Activated gamma-delta T cell treated with anti-CD3 and anti-CD28 coated beads, Interleukin-2, amount 50 U/mL, for 16 hours (primary cell): ENCODE measurements at places on chromosomes 7 and 10.

GRCh38 chr10:131070856-131071255 lies 240.7 kb downstream of the TCERG1L start:
- DNase-seq, result no peak

GRCh38 chr7:131147604-131148003 lies 180.1 kb upstream of the MKLN1 start:
- no peak for DNase-seq

GRCh38 chr7:152869677-152870051 lies 110.1 kb downstream of the ACTR3B start:
- DNase-seq, result no peak

- no peak for DNase-seq
Observed at GRCh38 chr10:95480102-95480900, 80.9 kb downstream of the SORBS1 start.

GRCh38 chr7:23299770-23300300 lies 696 bp downstream of the MALSU1 start:
- no peak for DNase-seq

DNA sequence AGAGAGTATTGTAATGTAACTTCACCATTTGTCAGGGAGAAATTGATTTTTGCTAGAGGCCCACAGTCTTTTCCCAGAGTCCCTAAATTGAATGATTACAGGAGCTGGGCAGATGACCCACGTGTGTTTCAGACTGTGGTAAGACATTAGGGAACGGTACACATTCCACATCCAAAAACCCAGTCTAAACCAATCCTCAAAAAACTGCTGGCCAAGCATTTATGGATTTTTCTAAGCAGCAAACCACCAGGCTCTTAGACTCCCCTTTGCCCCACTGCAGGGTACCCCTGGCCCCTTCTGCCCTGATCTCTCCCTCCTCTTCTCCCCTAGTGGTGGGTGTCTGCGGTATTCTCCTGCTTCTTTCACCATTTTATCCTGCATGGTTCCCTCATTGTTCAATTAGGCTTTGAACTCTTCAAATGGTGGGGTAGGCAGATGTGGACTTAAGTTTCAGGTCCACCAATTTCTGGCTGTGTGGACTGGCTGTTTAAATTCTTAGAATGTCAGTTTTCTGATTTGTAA lies 135.5 kb upstream of the SORCS3 start:
- DNase-seq, result no peak

- no peak for DNase-seq
Observed at GRCh38 chr7:80830584-80831285, 88.1 kb downstream of the SEMA3C start.

- DNase-seq, result no peak
Observed at GRCh38 chr10:57898231-57898630, 369.5 kb downstream of the IPMK start.

GRCh38 chr7:34904987-34905386 lies 132.3 kb downstream of the DPY19L1 start:
- DNase-seq, result no peak

DNA sequence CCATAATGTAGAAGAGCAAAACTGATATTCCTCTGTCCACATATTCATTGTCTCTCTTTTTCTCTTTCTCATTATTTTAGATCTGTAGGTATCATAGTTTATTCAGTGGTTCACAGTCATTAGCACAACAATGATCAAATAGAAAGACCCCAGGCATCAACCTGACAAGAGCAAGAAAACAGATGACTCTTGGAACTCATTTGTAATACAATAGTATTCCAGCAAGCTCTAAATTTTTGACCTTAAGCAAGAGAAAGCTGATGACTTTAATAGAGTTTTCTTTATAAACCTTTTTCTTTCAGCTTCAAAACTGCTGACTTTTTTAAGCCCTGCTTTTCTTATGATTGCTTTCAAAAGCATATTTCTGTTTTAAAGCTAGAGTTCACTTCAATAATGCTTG lies 507.5 kb upstream of the SORCS1 start:
- no peak for DNase-seq

DNA sequence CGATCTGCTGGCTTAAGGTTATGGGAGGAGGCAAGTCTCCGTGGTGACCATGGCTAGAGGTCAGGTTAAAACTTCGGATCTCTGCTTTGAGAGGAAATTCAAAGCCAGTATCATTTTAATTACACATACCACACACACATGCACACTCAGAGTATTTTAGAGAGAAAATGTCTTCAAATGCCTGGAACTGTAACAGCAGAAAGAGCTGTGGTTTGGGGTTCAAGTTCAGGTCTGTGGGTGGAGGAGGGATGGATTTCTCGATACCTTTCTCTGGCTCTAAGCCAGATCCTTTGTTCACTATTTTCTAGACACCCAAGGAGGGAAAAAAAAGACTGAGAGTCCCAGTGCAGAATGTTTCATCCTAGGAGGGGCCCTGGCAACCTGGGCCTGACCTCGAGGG lies 32.5 kb downstream of the ARL3 start:
- DNase-seq, result no peak

GRCh38 chr10:71697938-71698709 lies 21.5 kb downstream of the C10orf105 start:
- DNase-seq, result peak; percentile 54

GRCh38 chr7:118179191-118179590 lies 4.8 kb upstream of the LSM8 start:
- DNase-seq, result no peak

- no peak for DNase-seq
Observed at GRCh38 chr7:157432541-157432956, 95.7 kb downstream of the DNAJB6 start.

GRCh38 chr7:121138262-121138933 lies 149.9 kb downstream of the CPED1 start:
- no peak for DNase-seq

- no peak for DNase-seq
Observed at GRCh38 chr7:128734890-128735289, 4.3 kb upstream of the CALU start.

DNA sequence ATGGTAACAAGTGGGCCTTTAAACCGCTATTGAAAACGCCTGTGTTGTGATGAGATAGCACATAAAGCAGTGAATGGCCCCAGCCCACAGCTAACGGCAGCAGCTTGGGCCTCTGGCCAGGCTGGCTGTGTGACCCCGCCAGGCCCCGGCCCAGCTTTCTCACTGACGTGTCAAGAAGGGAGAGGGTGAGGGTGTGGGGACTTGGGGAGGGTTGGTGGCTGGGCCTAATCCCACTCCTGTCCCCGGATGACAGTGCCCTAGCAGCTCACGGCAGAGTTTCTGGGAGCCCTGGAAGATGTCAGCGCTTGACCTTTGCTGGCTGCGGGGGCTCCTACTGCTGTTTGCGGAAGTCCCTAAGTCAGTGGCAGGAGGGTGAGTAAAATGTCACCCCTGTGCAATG lies 88.9 kb upstream of the SHH start:
- no peak for DNase-seq

DNA sequence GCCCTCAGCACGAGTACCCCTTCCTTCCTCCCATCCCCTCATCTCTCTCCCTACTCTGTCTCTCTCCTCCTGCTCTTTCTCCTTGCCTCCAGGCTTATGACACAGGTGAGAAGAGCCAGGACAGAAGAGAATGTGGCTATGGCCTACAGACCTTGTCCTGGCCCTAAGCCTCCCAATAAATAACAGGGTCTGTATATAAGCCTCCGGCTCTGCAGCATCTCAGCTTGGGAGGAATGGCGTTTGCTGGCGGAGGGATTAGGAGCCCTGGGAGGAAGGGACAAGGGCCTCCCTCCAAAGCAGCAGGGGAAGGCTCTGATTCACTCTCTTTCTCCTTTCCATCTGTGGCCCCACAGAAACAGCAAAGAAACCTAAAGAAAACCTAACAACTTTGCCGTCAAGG lies 45.8 kb downstream of the COL13A1 start:
- no peak for DNase-seq

GRCh38 chr7:142999793-143000192 lies 27.1 kb downstream of the OR9A2 start:
- no peak for DNase-seq

- no peak for DNase-seq
Observed at GRCh38 chr10:101585841-101586240, 2.2 kb downstream of the POLL start.

DNA sequence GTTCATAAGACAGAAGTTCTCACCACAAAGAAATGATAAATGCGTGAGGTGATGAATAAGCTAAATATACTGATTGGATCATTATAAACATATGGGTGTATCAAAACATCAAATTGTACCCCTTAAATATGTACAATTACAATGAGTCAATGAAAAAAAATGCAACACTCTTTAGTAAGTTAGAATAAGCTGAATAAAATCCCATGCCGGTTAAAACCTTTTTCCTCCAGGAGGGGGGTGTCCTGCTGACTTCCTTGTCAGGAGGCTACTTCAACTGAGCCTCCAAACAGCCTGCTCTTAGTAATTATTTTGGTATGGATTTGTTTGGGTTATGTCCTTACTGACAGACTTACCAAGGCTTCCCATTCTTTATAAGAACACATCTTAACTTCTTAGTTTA lies 649.1 kb downstream of the INHBA start:
- DNase-seq, result no peak

- no peak for DNase-seq
Observed at GRCh38 chr10:44335330-44336021, 49.4 kb downstream of the CXCL12 start.

DNA sequence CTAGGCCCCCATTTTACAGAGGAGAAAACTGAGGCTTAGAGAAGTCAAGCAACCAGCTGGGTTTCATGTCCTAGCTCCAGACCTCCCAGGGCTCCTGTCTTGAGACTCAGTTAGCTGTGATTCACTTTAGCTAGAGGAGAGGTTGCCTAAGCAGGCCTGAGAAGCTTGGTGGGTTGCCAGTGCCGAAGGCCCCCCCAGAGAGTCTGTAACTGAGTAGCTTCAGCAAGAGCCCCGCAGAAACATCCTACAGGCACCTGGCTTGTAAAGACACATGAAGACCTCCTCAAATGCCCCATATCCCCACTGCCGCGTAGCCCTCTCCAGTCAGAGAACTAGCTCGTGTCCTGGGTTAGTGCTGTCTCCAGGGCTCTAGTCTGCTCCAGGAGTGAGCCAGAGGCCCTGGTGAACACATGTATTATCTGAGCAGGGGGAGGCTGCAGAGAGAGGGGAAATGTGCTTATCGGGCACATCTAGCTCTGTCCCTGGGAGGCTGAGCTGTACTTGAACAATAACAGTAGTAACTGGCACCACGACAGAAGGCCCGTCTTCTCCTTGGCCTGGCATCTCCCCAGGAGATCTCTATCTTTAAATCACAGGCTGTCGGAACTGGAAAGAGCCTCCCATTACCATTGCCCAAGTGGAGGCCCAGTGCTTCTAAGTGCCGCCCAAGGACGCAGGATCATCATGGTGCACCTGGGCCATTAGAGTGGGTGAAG lies 28.9 kb downstream of the UNC5B start:
- no peak for DNase-seq

DNA sequence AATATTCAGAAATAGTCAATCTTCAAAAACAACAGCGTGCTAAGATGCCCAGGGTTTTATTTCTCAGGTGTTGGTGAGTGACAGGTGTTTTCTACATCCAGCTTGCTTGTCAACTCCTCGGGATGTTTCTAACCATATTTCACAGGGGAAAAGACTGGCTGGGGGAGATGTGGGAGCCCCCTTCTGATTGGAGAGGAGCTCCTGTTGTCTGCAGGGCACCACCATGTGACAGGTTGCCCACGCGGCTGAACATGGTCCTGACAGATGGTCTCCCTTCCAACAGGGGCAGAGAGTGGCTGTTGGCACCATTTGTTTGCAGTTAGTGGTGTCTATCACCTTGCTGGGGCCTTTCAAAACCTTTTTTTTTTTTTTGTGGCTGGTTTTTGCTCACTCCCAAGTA lies 16.5 kb upstream of the GPR26 start:
- no peak for DNase-seq

- no peak for DNase-seq
Observed at GRCh38 chr7:351681-352480, 61.9 kb downstream of the FOXL3 start.

GRCh38 chr10:51666456-51666855 lies 32.9 kb downstream of the CSTF2T start:
- no peak for DNase-seq

- no peak for DNase-seq
Observed at GRCh38 chr7:123795917-123796316, 47.1 kb upstream of the WASL start.

GRCh38 chr10:30868611-30869010 lies 163.1 kb downstream of the ZNF438 start:
- DNase-seq, result no peak

GRCh38 chr7:111992601-111993000 lies 213.6 kb downstream of the DOCK4 start:
- DNase-seq, result no peak

GRCh38 chr7:7201578-7202374 lies 19.4 kb downstream of the C1GALT1 start:
- no peak for DNase-seq

DNA sequence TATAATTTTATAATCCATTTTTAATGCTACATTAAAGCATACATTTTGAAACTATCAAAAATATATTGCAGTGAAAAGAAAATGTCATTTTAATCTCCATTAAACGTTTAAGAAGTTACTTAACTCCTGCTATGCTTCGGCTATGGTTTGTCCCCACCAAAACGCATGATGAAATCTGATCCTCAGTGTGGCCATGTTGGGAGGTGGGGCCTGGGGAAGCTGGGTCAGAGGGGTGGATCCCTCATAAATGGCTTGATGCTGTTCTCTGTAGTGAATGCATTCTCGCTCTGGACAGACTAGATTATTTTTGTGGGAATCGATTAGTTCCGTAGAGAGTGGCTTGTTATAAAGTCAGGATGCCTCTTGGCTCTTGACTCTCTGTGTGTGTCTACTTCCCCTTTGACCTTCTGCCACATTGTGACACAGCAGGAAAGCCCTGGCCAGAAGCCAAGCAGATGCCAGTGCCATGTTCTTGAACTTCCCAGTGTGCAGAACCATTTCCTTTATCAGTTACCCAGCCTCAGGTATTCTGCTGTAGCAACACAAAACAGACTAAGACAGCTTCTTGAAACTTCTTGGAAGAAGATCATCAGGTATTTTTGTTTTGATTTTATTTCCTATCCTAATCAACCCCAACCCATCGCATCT lies 77.8 kb downstream of the TCERG1L start:
- no peak for DNase-seq

DNA sequence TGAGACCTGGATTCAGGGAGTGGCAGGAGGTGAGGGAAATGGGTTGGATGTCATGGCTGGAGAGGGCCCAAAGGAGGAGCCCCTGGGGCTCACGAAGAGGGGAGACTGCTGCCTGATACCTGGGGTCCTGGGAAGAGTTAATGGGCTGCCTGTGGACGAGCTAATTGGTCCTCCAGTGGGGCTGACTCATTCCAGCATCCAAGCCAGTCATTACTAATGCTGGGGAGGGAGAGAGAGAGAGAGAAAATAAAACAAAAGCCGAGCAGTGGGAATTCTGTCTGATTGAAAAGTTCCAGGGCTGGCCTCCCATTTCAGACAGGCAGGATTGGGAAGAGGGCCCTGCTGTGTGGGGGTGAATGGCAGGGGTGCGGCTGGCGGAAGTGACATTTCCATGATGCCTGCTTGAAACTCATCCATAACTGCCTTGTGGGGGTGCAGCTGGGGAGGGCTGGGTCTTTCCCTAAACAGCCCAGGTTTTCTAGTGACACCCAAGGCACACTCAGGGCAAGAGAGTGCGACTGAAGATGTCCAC lies 297.8 kb downstream of the RPS24 start:
- no peak for DNase-seq
